ENCODE measurements at places on chromosomes 1 and 21.

- DNase-seq = no peak
These were observed 20.6 kb upstream of the TTC34 start for GRCh38 chr1:2821966-2822620.

- no peak for DNase-seq
These were observed 9.6 kb downstream of the GSTM2 start for GRCh38 chr1:109677459-109677858.

DNA sequence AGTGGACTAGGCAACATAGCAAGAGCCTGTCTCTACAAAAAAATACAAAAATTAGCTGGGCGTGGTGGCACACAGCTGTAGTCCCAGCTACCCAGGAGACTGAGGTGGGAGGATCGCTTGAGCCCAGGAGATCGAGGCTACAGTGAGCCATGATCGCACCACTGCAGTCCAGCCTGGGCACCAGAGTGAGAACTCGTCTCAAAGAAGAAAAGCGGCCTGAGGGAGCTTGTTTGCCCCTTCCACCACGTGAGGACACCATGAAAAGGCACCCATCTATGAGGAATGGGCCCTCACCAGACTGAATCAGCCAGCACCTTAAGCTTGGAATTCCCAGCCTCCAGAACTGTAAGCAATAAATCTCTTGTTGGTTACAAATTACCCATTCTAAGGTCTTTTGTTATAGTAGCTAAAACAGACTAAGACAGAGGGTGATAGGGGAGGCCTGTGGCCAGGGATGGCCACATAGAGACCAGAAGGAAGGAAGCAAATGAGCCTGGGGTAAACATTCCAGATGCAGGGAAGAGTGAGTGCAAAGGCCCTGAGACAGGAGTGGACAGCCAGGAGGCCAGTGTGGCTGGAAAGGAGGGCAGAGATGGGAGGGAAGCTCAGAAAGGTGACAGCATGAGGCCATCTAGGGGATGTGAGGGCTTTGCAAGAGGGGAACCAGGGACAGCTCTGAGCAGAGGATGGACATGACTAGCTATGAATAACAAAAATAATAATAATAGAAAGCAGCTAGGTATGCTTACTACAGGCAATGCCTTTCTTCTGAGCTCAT, 120.1 kb downstream of the MATN1 start:
- no peak for DNase-seq

- DNase-seq = no peak
These were observed 53.3 kb downstream of the OLFML3 start for GRCh38 chr1:114032271-114033215.

GRCh38 chr1:69649383-69649990, 81.8 kb downstream of the LRRC7 start:
- DNase-seq = no peak

DNA sequence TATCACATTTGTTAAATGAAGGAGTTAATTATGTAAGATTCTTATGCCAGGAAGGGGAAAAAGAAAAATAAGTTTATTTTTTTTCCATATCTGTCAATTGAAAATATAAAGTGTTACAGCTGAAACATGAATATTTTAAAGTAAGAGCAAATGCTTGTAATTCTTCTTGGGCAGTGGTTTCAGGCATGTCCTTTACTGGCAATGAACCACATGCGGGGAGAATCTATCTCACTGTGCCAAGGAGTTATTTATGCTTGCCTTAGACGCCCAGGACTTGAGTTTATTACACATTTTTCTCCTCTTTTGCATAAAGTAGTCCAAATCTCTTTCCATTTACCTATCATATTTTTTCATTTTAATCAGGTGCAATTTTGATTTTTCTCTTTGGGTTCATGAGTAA, 207.8 kb upstream of the NRIP1 start:
- no peak for DNase-seq

DNA sequence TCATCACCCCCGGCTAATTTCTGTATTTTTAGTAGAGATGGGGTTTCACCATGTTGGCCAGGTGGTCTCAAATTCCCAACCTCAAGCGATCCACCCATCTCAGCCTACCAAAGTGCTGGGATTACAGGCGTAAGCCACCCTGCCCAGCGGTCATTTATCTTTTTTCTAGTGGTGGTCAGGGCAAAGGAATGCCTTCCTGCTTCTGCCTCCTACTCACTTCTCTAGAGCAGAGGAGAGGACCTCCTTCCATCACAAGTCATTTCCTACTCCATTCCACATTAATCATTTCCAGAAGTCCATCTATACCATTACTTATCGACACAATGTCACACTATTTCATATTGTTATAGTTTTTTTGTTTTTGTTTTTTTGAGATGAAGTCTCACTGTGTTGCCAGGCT, 13.3 kb downstream of the FBXO42 start:
- no peak for DNase-seq

All from NCI-H1930 (cell line).